DND-41 (cell line): ENCODE measurements at places on chromosomes 3 and 15.
A peak's percentile ranks its signal among the peaks of the same experiment; 100 is the strongest.

DNA sequence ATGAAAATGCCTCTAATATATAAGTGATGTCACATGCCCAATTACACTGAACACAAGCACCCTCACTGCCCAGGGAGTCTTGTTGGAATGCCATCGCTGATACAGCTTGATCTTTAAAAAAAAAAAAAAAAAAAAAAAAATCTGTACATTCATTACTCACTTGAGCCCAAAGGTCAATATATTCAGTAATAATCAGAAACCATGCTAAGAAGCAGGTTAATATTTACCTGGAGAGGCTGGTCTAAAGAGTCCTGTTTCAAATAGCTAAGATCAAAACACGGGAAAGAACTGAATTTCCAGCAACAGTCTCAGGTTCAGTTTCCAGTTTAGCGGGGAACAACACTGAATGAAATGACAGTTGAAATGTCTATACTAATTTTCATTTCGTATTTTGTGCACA is 109.9 kb downstream of the UACA start:
- no peaks in the 10 kb centered on the region for H3K36me3 ChIP-seq
- H3K27ac ChIP-seq = no peak overlapping the region
- no peaks in the 10 kb centered on the region for H3K27me3 ChIP-seq

DNA sequence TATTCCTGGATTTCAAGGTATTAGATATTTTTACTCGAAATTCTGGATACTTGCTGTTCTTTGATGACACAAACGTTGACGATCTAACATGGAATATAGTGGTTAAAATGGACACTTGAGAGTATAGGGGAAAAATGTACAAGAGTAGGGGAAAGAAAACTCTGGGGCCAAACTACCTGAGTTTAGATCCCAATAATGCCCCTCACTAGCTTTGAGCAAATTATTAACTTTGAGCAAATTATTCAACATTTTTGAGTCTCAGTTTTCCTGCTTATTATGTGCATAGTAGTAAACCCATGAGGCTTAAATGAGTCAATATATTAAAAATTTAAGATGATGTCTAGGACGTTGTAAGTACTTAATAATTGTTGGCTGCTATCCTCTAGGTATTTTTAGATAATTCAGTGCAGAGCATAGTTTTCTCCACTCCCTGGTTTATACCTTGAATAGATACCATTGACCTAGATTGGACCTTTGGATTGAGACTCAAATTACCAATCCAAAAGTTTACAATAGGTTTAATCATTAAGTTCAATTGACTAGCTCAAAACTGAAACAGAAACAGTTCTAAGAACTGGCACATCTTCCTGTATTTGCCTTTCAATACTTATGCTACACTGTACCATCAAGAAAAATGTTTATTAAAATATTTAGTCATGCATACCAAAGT is 4.5 kb downstream of the ADGRG7 start:
- H3K27me3 ChIP-seq = no peaks in the 10 kb centered on the region
- H3K4me3 ChIP-seq = no peak overlapping the region
- peaks cover 6% of the 10 kb centered on the region; the same call in 1 of the 2 replicates for H3K4me1 ChIP-seq

DNA sequence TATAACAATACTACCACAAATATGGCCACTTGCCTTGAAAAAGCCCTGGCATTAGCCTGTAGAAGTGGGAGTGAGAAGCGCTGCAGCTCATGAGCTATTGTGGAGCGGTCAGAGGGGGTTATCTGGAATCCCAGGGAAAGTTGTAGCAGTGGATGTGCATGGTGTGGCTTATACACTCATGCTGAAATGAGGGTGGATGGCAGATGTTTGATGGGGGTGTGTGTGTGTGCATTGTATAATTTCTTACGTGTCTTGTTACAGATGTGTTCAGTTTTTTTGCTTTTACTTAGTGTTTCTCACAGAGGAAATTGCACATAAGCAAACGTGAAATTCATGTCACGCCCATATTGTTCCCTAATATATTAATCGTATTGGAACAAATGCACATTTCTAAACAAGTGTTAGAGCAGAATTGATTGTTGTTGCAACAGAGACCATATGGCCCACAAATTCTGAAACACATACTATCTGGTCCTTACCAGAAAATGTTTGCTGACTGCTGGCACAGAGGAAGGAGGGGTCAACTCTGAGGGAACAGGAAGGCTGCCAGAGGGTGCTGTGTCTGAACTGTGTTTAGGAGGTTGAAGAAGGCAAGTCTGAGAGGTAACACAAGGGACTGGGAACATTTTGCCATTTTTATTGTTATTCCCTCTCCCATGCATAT is 200.0 kb upstream of the CFAP20DC start:
- no peak overlapping the region for H3K4me3 ChIP-seq
- H3K36me3 ChIP-seq = no peaks in the 10 kb centered on the region
- no peaks in the 10 kb centered on the region for H3K27me3 ChIP-seq
- DNase-seq = no peak
- H3K4me1 ChIP-seq = peaks cover 10% of the 10 kb centered on the region

DNA sequence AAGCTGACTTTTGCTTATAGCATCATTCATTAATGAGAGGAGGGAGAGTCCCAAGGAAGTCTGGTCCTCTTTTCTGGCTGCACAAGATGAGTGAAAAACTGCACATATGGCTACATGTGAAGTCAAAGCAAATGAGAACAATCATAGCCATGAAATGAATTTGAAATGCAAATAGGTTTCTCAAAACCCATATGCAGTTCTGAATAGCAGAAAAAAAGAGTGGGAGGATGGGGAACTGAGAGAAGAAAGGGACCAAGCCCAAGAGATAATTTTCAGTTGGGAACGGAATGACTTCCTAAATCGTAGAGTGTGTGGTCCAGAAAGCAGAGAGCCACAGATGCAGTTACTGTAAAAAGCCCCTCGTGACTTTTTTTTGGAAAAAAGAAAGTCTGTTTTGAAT is 66.3 kb downstream of the GTPBP8 start:
- DNase-seq = no peak
- H3K4me1 ChIP-seq = no peaks in the 10 kb centered on the region
- no peaks in the 10 kb centered on the region for H3K27me3 ChIP-seq
- no peak overlapping the region for H3K27ac ChIP-seq
- no peak overlapping the region for H3K4me3 ChIP-seq

- no peak for DNase-seq
- peaks cover 34% of the 10 kb centered on the region for H3K4me1 ChIP-seq
- peaks cover 60% of the 10 kb centered on the region for H3K36me3 ChIP-seq
Measured at GRCh38 chr3:184300378-184300720, 1.3 kb downstream of the PSMD2 start.

GRCh38 chr15:81642451-81642990 is 268.5 kb upstream of the TMC3 start:
- no peaks in the 10 kb centered on the region for H3K36me3 ChIP-seq
- no peak overlapping the region for H3K4me3 ChIP-seq
- no peak overlapping the region for H3K27ac ChIP-seq
- H3K4me1 ChIP-seq = no peaks in the 10 kb centered on the region

DNA sequence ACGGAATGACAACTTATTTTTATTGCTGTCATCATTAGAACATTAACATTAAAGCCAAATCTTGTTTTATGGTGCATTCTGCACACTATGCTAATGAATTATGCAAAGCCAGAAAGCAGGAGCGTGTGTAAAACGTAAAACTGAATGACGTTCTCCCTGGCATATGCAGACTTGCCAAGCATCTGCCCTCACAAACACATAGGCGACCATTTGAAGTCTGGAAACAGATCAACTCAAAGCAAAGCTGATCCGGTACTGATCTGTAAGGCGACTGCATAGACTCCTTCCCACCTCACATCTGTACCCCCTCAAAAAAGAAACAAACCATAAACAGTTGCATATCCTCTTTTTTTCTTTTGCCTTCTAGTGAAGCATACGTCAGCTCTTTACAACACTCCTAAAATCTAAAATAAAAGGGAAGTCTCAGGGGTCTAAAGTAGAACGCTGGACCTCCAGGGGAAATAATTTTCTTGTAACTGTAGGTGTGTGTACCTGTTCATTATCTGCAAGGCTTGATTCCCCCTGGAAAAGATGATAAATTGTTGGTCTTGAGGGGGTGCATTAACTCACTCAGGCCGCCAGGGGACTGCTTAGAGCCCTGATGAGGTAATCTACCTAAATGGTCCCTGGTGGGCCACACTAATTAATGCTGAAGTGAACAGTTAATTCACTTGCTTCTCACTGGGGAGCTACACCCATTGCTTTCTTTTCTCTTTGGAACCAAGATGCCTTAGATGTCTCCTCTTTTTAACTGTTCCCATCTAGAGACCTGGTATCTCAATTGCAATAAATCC is 231.4 kb downstream of the CDIN1 start:
- no peak overlapping the region for H3K4me3 ChIP-seq
- H3K27ac ChIP-seq = no peak overlapping the region
- DNase-seq = no peak
- no peaks in the 10 kb centered on the region for H3K36me3 ChIP-seq

DNA sequence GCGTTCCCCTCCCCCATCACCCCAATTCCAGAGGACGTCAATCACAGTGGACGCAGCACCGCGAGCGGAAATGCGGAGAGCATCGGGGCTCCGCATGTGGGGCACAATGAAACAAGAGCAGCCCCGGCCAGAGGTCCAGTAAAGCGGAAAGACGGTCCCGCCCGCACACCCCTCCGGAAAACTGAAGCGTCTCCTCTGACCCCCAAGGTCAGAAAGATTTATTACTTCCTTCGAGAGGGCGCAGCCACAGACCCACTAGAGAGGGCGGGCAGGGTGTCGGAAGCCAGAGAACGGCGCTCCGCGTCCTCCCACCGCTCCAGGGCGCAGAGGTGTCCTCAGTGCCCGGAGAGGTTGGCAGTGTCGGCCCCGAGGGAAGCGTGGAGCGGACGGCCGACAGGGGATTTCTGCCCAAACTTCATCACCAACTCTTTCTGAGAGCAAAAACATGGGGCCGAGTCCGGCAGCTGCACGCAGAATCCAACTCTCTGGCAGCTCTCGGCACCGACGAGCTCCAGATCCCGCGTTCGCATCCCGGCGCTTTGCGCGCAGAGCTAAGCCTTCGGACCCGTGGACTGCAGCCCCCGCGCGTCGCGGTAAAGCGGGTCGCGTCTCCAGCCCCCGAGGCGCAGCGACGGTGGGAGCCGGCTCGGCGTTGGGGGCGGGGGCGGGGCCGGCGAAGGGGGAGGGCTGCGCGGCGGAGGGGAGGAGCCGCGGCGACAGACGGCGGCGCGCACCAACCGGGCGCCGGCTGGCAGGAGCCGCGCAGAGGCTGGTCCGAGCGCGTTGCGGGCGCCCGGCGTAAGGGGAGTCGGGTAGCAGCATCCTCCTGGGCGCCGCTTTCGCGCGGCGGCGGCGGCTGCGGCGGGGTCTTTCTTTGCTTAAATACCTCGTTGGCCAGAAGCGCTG is at the start of gene CHST2:
TSS of gene CHST2 (plus strand) at position 763 of the 906 bp plus-strand sequence. CDS start 1,046 bp downstream, outside the sequence.
- peaks cover 43% of the 10 kb centered on the region for H3K4me1 ChIP-seq
- peak within 1 kb of the TSS; percentile 90 for H3K27ac ChIP-seq

- no peaks in the 10 kb centered on the region for H3K36me3 ChIP-seq
- H3K4me1 ChIP-seq = no peaks in the 10 kb centered on the region
- DNase-seq = no peak
- no peak overlapping the region for H3K27ac ChIP-seq
- H3K4me3 ChIP-seq = no peak overlapping the region
Measured at GRCh38 chr3:8579096-8579495, 65.5 kb downstream of the SSUH2 start.

DNA sequence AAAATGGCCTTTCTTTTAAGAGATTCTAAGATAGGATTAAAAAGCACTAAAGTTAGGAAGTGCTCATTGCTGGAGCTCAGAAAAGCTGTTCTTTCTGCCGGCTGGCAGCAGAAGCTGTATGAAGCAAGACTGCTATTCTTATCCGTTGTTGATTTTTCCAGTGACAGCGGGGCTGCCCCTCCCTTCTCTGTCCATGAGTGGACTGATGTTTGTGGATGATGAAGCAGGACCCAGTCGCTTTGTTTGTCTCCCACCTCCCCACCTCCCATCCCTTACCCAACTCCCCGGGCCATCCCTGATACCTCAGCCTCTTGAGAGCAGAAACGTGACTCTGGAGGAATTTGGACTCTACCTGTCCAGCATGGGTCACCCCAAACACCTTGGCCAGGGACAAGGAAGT is 10.3 kb upstream of the MUSTN1 start:
- DNase-seq = no peak
- no peak overlapping the region for H3K4me3 ChIP-seq
- no peak overlapping the region for H3K27ac ChIP-seq
- H3K36me3 ChIP-seq = peaks cover 36% of the 10 kb centered on the region

DNA sequence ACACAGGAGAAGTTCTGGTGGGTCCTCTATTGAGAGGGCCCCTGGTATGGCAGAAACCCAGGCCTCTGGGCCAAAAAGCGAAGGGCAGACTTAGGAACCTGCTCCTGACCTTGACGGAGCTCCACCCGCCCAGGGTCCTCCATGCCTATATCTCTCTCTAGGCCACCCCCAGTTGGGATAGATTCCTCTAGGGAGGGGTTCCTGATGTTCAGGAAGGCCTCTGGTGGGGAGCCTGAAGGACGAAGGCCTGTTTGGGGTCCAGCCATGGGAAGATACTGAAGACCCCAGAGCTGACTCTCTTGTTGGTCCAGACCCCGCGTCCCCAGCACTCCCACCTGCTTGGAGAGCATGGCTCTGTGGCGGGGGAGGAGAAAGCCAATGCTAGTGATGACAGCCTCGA is 104.2 kb downstream of the CORO2B start:
- H3K27me3 ChIP-seq = no peaks in the 10 kb centered on the region
- no peaks in the 10 kb centered on the region for H3K36me3 ChIP-seq
- DNase-seq = no peak
- H3K4me1 ChIP-seq = no peaks in the 10 kb centered on the region
- H3K4me3 ChIP-seq = no peak overlapping the region

DNA sequence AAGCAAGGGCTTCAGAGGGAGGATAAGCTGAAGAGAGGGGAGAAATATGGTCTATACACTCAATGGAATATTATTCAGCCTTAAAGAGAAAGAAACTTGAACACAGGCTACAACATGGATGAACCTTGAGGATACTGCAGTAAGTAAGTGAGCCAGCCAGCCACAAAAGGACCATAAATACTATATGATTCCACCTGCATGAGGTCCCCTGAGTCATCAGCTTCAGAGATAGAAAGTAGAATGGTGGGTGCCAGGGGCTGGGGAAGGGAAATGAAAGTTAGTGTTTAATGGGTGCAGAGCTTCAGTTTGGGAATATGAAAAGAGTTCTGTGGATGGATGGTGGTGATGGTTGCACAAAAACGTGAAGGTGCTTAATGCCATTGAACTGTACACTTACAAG is 68.4 kb upstream of the SEC13 start:
- H3K4me1 ChIP-seq = no peaks in the 10 kb centered on the region
- H3K27me3 ChIP-seq = peaks cover 6% of the 10 kb centered on the region
- no peaks in the 10 kb centered on the region for H3K36me3 ChIP-seq
- DNase-seq = no peak

DNA sequence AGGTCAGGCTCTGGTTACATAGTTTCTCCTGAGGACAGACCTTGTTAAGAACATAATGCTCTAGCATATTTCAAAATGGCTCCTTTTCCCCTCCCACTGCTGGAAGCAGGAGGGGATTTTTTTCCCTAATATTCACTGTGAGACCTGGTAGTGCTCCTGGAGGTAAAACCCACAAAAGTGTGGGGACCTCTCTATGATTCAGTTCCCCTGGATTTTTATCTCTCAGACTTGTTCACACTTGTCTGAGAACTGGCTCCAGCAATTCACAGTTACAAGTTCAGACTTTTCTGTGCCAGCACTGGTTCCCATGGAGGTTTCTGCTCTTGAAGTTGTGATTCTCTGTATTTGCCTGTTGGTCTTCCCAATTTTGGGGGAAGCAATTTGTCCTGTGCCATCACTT is 36.3 kb upstream of the PCOLCE2 start:
- no peak overlapping the region for H3K27ac ChIP-seq
- peaks cover 6% of the 10 kb centered on the region for H3K27me3 ChIP-seq
- H3K36me3 ChIP-seq = no peaks in the 10 kb centered on the region
- no peaks in the 10 kb centered on the region for H3K4me1 ChIP-seq

GRCh38 chr15:46117071-46117470 is 482.2 kb downstream of the SQOR start:
- no peak for DNase-seq
- H3K27me3 ChIP-seq = no peaks in the 10 kb centered on the region
- no peaks in the 10 kb centered on the region for H3K4me1 ChIP-seq
- H3K36me3 ChIP-seq = no peaks in the 10 kb centered on the region
- H3K27ac ChIP-seq = no peak overlapping the region
